ENCODE measurements at places on chromosomes 5 and 9.
A peak's percentile ranks its signal among the peaks of the same experiment; 100 is the strongest.

GRCh38 chr9:72691671-72692070 is 170.3 kb downstream of the TMC1 start:
- no peak for DNase-seq

GRCh38 chr5:65482296-65482735 is 596 bp upstream of the ADAMTS6 start:
- no peak for DNase-seq

GRCh38 chr5:43233946-43234345 is 41.9 kb downstream of the NIM1K start:
- DNase-seq: no peak

- no peak for DNase-seq
These were observed 35.8 kb upstream of the NFIB start for GRCh38 chr9:14349447-14350348.

DNA sequence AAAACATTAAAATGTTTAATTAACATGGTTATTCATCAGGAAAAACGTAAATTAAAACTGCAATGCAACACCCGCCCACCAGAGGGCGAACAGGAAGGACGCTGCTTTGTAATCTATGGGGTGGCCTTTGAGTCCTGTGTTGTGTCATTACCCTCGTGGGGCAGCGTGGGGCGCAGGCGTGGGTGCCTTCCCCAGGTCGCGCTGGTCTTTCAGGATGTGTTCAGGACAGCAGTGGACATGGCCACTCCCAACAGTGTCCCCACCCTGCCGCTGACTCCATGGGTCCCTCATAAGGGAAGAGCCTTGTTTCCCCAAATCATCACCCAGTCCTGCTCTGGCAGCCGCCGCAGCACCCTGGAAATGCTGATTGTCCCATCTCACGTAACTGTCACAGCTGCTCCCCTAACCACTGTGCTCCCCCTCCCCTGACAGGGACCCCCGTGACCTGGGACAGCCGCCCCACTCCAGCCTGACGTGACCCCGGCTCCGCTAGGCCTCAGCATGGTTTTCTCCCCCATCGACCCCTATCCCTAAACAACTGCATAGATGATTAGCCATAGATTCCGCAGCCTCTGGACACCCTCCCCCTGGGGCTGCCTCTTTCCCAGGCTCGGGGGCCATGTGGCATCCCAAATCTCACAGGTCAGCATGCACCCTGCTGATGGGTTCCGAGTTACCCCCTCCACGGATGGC is 36.4 kb downstream of the GLT6D1 start:
- peak; percentile 30 for DNase-seq

- DNase-seq: peak; percentile 54
These were observed at the start of gene PCDHA1 for GRCh38 chr5:140785905-140786686. Gene PCDHA1 (plus strand): TSS chr5:140786140.

DNA sequence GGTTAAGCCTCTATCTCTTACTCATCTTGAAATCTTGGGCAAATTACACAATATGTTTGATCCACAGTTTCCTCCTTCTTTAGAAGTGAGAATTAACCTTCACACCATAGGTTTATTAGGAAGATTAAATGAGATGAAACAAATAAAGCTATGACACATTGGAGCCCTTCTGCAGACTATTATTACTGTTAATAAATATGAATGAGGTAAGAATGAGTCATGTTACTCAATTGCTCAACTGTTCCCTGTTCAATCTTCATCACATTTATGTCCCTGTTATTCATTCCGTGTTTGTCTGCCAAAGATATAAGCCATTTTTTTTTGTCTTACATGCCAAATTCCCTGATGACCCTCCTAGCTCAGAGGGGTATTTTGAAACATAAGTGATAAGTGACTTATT is 52.1 kb upstream of the PAPPA start:
- DNase-seq: peak; percentile 2

DNA sequence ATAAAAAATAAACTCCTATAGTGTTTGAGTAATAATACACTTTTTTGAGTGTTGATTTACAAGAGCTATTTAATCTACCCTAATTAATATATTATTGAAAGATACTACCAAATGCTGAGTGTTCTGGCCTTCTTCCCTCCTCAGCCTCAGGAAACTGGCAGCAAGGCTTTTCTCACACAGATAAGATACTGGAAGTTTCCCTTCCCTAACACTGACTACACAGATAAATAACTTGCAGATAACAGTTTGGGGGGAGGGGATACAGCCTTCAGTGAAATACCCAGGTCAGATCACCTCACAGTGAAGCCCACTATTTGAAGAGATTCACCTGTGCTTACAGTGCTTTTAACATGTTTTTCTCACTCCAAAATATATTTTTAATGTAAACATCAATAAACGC is 1.6 kb upstream of the NIPSNAP3A start:
- no peak for DNase-seq

- DNase-seq: no peak
These were observed 1313.7 kb downstream of the PTPRD start for GRCh38 chr9:9299134-9299533.

DNA sequence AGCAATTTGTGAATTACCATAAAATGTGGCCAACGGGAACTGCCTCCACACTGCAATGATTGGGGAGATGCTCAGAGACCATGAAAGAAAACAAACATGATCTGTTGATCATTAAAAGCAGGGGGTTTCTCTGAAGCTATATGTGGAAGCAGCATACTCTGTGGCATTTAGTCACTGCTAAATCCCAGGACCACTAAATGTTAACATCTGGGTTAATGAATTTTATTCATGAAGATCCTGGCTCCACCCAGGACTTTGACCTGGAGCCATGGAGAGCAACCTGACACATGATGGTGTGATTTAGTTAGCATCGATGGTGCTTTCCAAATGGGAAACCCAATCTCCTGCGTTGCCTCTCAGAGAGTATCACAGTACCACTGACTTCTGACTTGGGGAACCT is 497.8 kb downstream of the AGTPBP1 start:
- DNase-seq: no peak

DNA sequence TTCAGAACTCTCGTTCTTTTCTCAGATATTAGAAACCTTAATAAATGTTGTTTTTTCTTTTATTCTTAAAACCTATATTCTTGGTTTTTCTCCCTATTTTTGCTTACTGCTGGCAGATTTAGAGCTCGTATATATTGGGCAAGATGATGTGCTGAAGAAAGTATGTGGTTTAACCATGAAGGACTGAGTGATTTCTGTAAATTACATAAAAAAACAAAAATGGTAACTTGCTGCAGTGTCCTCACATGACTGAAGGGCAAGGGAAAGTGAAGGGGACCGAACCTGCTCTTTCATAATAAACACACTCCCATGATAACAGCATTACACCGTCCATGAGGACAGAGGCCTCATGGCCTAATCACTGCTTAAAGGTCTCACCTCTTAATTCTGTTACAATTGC is 393.8 kb upstream of the ZNF608 start:
- DNase-seq: no peak

Measured in MV-4-11 (cell line).